ENCODE measurements at places on chromosomes 4 and X.

GRCh38 chrX:140821280-140821679 lies 111.7 kb downstream of the LINC00632 start:
- DNase-seq: no peak

DNA sequence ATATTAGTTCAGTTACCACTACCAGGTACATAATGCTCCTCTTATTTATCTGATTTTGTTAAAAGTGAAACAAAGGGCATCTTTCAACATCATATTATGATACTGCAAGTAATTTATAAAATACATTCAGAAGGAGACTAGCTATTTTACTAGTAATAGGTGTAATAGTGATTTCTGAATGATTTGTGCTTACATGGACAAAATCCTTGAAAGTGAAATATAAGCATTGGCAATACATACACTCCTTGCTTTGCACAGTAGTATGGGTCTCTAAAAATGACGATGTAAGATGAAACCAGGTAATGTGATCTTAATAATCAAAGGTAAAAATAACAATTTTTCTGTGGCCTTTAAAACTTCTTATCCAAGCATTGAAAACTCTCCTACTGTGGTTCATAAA lies 17.5 kb downstream of the MTHFD2L start:
- DNase-seq: no peak

DNA sequence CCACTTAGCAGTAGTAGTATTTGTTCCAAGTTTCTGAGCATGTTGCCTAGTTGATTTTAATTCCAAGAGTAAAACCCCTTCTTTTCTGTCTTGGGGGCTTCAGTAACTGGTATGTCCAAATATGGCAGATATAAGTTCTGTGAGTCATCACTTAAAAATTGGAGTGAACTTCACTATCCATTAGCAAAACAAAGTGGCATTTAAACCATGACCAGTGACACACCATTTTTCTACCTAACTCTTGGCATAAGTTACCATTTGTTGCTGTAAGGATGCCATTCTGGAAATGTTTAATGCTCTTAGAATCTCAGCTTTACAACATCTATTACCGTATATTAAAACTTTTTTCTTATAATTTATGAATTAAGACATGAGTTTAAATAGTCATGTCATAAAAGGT lies 102.0 kb downstream of the CBR4 start:
- no peak for DNase-seq

DNA sequence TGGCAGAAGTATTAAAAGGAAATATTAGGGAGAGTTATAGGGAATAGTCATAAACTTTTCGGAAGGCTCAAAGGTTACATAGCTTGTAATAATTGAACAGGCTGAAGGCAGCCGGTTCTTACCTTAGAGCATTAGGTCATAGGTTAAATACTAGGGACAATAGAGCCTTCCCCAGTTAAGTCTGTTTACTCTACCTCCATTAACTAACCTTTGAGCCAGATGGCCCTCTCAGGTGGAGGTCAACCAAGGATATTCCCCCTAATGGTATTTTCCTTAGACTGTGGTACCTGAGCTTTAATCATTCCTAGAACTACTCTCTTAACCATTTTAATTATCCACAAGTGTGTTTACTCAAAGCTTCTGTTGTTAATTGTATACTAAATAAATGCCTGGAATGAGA lies 920.9 kb upstream of the PABPC4L start:
- DNase-seq: no peak

DNA sequence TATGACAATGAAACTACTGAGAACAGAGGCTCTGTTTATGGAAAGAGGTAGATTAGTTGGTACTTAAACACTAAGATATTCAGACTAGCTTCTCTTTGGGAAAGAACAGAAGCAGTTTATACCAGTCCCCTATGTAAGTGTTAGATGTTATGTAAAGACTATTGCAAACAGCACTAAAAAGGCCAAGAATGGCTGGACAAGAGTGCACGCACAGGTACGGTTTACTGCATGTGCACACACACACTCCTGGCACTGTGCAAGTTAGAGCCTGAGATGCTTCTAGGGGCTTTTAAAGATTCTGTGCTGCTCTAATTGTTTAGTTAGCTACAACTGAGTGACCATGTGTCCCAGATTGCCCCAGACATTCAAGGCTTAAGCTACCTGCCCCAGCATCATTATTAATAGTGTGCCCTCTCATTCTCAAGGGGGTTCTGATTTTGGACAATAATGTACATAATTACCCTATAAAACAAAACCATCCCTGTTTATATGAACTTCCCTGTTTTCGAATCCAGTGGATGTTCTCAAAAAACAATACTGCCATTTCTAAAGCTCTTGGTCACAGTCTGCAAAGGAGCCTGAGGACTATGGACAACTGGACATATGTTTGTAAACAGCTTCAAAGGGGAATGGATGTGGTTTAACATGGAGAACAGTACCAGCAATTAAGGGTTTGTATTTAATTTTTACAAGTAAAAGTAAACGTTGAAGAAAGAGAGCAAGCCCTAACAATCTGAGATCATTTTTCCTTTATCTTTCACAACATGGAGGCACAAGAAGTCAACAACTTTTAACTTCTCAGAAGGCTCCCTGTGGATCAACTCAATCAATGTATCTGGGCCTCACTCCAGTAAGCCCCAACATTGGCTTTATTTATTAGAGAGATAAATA lies 2.0 kb downstream of the SETD7 start:
- no peak for DNase-seq

GRCh38 chrX:135536877-135537276 lies 16.4 kb downstream of the INTS6L start:
- DNase-seq: no peak

DNA sequence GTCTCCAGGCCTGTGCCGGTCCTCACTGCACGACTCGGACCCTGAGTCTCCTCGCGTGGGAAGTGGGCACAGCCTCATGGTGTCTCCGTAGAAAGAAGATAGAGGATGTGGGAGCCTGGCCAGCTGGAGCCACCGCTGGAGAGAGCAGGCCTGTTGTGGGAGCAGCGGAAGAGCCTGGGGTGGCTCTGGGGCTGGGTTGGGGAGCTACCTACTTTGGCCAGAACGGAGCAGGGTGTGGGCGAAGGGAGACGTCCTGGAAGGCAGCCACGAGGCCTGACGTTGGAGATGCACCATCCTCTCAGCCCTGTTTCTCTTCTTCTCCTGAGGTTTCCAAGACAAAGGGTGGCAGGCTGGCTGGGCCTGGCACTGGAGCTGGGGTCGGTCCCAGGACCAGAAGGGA lies 93.8 kb downstream of the SORCS2 start:
- peak; percentile 55 for DNase-seq

DNA sequence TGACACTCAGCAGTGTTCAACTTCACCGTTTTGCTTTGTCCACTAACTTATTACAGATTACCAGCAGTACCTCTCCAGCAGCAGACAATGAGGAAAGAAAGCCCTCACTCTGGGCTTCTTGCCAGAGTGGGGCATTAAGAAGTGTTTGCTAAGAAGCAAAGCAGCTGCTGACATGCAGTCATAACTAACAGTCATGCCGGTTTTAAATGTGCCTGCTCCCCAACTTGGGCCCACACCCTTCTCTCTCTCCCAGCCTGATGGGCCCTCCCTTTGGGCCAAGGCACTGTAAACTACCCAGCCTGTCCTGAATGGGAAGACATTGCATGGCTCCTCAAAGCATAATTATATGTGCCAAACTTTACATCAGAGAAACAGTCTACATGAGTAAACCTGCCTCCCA lies 54.6 kb upstream of the HHIP start:
- DNase-seq: no peak

DNA sequence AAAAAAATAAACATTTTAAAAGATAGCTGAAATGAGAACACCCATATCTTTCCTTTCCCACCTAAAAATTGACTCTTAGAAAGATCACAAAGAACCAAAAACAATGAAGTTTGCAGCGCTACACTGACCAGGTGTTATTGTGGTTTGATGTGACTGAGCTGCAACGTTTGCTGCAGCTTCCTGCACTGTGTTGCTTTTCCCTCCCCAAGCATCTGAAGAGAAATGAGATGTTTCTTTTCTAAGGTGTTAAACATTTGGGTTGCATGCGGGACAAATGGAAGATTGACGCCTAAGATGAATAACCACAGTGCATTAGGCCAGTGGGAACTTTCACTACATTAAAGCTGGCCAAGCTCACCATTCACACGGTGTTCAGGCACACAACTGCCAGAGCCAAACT lies 8.9 kb downstream of the LEF1 start:
- no peak for DNase-seq

- no peak for DNase-seq
Observed at GRCh38 chr4:133474501-133474900, 325.4 kb downstream of the PCDH10 start.

DNA sequence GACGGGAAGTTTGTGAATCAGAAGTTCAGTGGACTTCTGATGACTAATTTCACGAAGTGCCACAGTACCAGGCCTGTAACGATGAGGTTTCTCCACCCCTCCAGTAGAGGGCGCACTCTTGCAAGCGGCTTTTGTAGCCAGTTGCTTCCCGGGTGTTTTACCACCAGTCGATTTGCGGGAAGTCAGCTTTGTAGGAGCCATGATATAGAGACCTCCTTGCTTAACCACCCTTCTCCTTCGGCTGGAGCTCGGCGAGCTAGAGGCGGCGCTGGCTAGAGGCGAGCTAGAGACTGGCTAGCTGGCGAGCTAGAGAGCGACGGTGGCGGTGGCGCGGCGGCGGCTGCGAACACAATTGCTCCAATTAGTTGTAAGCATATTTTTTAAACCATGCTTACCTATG lies 72.0 kb downstream of the IL1RAPL1 start:
- no peak for DNase-seq

- DNase-seq: no peak
Observed at GRCh38 chrX:10884246-10884645, 226.9 kb upstream of the HCCS start.

GRCh38 chr4:56297776-56298175 lies 89.5 kb downstream of the AASDH start:
- no peak for DNase-seq

DNA sequence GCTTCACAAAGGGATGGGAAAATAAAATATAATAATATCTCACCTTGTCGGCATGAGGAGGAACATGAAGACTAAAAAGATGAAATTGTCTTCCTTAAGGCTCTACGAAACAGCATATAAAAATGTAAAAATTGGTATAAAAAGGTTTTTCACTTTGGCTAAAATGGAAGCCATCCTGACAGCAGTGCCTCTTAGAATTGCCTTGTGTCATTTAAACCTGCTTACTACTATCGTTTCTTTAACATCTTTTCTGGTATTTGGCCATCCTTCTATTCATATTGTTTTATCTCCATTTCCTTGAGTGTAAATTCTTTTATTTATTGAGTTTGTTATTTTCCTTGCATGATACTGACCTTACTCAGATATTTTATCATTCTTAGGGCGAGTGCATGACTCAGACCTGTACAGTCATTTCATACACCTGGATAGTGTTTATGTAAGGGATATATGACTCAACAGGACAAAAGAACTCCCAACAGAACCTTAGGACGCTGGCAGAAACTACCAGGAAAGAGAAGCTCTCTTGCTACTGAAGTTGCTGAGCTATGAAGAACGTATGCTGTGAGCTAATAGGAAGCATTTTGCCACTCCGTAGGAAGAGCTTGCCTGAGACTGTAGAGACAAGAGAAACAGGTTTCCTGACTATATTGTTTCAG lies 5.8 kb upstream of the CDKN2AIP start:
- DNase-seq: no peak

DNA sequence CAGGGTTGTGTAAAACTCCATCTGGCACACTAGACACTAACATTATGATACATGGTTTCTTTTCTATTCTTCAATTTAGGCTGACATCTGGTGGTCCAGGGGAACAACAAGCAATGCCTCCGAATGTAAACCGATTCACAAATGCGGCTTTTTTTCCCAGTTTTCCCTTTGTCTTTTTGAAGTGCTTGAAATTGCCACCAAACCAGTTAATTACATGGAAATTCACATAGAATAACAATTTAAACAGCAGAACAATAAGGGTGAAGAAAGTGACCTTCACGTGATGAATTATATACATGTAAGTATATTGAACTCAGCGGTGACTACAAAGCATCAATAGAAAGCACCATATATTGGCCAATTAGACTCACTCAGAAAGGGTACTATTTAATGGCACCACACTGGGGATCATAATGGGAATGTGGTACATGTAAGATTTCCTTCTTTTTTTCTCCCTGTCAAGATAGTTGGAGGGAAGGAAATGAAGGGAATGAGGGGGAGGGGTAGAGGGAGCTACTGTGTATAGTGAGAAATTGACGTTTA lies 103.9 kb downstream of the MMRN1 start:
- DNase-seq: no peak

GRCh38 chr4:180823108-180823507 lies 1420.1 kb upstream of the TENM3 start:
- DNase-seq: no peak

GRCh38 chr4:70607334-70607853 lies 15.3 kb downstream of the AMBN start:
- DNase-seq: no peak

GRCh38 chr4:123325241-123325681 lies 71.3 kb upstream of the SPRY1 start:
- no peak for DNase-seq

GRCh38 chrX:133645256-133645655 lies 230.0 kb upstream of the GPC4 start:
- DNase-seq: no peak

GRCh38 chr4:83890816-83891215 lies 354.9 kb downstream of the GPAT3 start:
- DNase-seq: no peak
